ENCODE measurements at places on chromosomes 16 and 17.

DNA sequence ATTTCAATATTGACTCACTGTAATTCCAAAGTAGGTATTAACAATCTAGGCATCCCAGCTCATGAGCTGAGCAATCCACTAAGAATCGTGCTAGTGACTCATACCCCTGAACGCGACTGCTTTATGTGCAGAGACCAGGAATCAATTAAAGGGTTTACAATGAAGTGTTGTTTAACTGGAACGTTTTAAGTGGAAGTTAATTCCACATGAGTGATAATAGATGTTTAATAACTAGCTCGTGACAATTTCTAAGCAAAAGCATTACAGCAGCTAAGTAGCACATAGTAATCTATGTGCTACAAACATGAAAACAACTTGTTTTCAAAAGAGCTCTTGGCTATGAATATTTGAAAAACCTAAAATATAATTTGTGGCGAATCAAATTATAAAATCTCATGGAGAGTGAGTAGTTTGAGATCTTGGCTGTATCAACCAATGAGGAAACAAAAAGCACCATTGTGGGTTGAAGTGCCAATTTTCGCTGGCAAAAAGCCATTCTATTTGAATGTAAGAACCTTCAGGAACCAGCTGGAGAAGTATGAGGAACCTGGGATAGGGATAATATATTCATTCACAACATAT is 9.4 kb downstream of the GJC1 start:
- no peak for DNase-seq

DNA sequence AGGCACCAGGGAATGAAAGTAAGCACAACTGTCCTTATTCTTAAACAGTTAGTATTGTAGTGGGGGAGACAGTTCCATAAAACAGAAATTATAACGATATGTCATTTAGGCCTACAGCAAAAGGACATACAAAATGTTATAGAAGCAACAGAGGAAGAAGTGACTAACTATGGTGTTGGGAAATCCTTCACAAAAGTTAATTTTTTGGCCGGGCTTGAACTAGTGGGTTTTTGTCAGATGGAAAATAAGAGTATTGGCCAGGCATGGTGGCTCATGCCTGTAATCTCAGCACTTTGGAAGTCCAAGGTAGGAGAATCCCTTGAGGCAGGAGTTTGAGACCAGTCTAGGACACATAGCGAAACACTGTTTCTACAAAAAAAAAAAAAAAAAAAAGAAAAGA is 127.8 kb downstream of the SSH2 start:
- no peak for DNase-seq

DNA sequence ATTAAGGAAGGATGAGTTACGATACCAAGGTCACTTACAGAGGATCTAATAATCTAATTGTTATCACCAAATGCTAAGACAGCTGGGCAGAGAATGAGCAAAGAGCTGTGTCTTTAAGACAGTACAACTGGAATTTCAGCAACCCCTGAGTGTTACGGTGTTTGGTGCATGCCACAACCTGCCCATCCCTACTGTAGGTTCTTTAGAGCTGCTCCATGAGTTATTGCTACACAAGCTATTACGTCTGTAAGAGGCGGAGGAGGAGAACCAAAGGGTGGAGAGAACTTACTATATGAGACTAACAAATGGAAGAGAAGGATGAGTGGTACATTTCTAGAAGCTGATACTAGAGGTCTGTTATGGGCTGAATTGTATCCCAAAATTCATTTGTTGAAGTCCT is 14.2 kb upstream of the C17orf78 start:
- no peak for DNase-seq

DNA sequence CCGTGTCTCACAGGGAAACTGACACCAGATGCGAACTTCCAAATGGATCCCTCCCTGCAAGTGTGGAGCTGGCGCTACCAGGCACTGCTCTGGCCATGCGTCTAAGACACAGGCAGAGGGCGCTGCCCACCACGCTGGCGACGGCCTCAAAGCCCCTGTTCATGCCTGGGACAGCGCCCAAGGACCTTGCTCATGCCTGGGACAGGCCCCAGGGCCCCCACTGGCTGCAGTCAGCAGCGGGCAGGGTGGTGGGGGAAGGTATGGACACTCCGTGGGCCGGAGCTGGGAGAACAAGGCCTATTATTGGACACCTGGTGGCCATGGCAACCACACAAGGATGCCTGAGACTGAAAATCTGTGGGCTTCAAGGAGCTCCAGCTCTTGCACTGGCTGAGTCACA is 8.8 kb downstream of the ZG16B start:
- peak; percentile 68 for DNase-seq

GRCh38 chr17:44354582-44355561 is 8.8 kb downstream of the FAM171A2 start:
- DNase-seq, result no peak

DNA sequence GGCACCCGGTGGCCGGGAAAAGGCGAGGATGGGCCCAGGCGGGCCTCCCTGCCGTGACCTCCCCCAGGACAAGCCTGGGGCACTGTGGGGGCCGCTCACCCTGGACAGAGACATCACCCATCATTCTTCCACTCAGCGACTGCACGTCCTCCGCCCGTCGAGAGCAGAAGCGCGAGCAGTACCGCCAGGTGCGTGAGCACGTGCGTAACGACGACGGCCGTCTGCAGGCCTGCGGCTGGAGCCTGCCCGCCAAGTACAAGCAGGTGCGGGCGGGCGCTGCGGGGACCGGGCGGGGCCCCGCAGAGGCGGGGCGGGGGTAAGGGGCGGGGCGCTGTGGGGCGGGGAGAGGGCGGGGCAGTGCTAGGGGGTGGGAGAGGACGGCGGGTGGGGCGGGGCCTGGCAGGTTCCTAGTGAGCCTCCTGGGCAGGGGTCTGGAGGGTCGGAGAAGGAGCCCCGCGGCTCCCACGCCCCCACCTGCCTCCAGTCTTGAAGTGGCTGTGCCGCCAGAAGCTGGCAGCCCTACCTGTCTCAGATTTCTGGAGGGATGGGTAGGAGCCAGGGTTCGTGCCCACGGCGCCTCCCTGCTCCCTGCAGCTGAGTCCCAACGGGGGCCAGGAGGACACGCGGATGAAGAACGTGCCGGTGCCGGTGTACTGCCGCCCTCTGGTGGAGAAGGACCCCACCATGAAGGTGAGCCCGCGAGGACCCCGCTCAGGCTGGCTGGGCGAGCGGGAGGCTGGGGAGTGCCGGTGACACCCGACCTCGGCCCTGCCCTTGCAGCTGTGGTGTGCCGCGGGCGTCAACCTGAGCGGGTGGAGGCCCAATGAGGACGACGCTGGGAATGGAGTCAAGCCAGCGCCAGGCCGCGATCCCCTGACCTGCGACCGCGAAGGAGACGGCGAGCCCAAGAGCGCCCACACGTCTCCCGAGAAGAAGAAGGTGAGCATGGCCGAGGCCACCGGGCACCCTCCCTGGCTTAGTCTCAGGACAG is 7.5 kb downstream of the NME3 start:
- no peak for DNase-seq

GRCh38 chr17:30299000-30299399 is 7.3 kb upstream of the BLMH start:
- DNase-seq, result no peak

DNA sequence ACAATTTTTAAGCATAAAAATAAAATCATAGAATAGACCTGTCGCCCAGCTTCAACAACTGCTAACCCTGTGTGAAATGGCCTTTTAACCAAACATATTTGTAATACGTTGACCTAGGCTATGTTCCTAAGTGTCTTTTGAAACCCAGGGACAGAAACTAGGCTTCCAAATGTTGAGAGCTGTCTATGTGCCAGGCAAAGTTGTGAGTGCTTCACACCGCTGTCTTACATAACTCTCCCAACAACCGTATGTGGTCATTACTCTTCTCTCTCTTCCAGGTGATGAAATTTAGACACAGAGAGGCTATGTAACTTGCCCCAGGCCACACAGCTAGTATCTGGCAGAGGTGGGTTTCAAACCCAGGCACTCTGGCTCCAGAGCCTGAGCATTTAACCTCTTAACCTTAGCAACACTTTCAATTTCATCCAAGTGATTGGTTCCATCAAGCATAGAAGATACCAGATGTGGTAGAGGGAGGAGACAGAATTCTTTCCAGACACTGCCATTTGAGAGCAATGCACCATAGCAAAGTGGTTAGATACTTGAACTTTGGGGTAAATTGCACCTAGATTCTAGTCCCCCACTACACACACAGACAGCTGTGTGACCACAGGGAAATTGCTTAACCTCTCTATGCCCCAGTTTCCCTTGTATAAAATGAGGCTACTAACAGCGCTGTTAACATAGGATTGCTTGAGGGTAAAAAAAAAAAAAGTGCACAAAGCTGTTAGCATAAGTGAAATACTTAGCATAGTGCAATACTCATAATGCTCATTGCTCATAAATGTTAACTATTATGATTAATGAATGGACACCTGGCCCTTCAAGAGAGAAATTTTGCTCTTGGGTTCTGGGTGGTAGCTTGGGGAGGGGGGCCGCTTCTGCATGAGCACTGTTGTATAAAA is 160.6 kb downstream of the IRX3 start:
- no peak for DNase-seq

GRCh38 chr17:7111784-7112509 is 2.7 kb downstream of the ASGR2 start:
- no peak for DNase-seq
